Activated CD4-positive, alpha-beta T cell treated with anti-CD3 and anti-CD28 coated beads for 4 hours (primary cell): ENCODE measurements at places on chromosomes 16 and 17.

DNA sequence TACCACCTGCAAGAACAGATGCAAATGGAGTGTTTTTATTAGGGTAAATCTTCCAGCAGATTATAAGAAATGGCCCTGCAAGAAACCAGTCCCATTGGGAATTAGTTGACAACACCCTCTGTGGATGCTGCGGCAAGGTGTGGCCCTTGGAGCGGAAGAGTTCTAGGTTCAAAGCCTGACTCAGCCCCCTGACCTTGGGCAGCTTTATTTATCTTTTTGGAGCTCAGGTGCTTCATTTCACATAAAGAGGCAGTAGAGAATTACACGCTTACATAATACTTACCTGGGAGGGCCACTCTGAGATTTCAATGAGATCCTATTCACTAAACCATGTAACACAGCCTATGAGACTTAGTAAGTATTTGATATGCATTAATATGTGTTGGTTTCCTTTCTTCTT is 318.2 kb upstream of the SOX9 start:
- DNase-seq: no peak

DNA sequence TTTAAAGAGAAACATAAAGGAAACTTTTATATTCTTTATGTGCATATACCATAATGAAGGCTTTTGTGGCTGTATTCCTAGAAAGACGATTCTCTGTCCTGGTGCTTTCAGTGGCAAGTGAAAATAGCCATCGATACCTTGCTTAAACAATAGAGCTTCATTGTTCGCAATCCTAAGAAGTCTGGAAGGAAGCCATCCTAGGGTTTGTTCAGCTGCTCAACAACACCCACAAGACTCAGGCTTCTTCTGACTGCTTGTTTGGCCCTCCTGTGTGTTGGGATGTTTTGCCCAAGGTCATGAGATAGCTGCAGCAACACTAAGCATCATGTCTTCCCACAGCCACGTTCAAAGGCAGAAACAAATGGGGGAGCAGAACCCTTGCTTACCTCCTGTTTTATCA is 36.1 kb upstream of the COX10 start:
- no peak for DNase-seq

DNA sequence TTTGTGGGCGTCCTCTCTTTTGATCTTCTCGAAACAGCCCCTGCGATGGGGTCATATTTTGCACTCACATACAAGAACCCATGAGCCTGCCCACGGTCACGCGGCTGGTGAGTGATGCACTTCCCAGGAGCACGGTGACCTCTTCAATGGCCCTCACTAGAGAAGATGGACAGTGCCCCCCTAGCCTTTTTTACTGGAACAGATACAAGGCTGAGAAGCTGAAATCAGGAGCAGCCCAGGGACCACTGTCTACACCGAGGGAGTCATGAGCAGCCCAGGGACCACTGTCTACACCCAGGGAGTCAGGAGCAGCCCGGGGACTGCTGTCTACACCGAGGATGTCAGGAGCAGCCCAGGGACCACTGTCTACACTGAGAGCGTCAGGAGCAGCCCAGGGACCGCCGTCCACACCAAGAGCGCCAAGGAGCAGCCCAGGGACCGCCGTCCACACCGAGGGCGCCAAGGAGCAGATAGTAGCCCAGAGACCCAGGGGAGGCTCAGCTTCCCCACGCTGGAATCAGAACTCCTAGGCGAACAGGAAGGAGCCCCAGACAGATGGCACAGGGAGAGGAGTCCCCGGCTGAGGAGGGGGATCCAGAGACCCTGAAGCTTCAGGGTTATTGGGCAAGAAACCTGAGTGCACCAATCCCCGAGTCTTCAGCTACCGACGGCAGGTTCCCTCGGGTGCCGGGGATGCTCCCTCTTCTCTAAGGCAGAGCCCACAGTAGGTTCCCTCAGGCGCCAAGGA is 23.7 kb downstream of the ACSF3 start:
- DNase-seq: no peak

DNA sequence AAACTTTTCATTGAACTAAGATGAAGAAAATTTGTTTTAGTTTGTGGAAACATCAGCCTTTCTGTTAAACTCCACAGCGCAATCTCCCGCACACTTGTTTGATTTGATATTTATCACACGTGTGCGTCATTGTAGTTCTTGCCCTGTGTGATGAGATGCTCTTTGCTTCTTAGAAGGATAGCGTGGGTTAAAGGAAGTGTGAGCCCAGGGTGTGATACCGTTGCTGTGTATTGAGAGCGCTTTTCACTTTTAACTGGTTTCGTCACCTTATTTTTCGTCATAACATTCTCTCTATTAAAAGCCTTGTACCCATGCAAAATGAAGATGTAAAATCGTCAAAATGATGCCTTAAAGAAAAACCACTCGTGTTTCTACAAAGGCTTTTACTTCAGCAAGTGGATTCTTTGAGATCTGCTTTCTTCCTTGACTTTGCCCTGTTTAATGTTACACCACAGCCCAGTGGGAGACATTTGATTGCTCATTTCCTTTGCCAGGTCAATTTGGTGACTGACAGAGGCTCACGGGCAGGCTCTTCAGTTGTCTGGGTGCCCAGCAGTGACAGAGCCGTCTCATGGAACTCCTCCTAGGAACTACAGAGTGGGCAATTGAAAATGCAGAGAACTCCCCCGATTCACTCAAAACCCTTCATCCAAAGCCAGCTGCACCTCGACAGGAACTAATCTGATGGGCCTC is 61.1 kb downstream of the RPA1 start:
- DNase-seq: no peak

DNA sequence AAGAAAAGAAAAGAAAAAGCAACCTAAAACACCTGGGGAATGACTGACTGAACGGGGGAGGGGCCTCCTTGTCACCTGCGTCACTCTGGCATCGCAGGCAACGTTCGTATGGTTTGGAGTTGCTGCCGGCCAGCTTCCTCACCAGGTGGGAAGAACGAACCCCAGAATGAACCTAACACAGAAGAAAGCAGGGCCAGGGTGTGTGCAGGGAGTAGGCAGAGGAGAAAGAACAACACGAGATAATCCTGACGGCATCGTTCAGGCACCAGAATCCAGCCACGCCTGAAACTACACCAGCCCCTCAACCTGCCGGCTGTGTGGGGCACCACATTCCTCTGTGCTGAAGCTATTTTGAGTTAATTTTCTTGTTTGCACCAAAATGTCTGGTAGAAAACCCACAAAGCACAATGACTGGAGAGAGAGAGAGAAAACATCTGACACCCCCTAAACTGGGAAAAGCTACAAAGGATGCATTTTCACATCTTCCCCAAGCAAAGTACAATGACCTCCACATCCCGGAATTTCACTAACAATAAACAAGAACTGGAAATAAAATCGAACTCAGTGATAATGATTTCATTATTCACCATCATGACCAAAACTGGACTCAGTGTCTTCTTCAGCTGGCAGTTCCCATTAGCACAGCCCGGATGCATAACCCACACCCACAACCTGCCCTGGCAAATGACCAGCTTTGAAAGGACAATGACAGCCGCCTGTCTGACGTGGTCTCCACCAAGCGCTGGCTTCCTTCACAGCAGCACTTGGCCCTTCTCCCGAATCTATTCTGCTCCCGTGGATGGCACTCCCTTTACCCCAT is 23.6 kb downstream of the RAB40B start:
- DNase-seq: no peak

GRCh38 chr17:44536090-44536953 is 21.0 kb upstream of the FZD2 start:
- DNase-seq: no peak

- no peak for DNase-seq
Observed at GRCh38 chr16:16850274-16850673, 471.3 kb downstream of the NPIPA7 start.

DNA sequence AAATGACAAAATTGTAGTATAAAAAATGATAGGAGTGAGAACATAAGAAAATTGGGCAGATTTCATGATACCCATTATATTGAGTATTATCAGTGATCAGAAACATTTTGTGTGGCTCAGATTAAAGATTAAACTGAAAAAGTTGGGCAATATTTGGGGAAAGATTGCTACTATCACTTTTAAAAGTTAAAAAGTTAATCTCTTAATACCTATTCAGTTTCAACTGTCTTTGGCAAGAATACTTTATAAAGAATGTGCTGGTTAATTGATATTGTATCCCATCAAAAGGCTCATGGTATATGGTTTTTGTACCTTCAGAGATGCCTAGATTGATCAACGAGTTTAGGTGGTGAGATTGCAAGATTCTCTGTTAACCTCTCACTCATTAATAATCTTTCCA is 55.8 kb downstream of the BPTF start:
- DNase-seq: no peak

- DNase-seq: no peak
Observed at GRCh38 chr17:50219939-50220465, 18.6 kb upstream of the COL1A1 start.

DNA sequence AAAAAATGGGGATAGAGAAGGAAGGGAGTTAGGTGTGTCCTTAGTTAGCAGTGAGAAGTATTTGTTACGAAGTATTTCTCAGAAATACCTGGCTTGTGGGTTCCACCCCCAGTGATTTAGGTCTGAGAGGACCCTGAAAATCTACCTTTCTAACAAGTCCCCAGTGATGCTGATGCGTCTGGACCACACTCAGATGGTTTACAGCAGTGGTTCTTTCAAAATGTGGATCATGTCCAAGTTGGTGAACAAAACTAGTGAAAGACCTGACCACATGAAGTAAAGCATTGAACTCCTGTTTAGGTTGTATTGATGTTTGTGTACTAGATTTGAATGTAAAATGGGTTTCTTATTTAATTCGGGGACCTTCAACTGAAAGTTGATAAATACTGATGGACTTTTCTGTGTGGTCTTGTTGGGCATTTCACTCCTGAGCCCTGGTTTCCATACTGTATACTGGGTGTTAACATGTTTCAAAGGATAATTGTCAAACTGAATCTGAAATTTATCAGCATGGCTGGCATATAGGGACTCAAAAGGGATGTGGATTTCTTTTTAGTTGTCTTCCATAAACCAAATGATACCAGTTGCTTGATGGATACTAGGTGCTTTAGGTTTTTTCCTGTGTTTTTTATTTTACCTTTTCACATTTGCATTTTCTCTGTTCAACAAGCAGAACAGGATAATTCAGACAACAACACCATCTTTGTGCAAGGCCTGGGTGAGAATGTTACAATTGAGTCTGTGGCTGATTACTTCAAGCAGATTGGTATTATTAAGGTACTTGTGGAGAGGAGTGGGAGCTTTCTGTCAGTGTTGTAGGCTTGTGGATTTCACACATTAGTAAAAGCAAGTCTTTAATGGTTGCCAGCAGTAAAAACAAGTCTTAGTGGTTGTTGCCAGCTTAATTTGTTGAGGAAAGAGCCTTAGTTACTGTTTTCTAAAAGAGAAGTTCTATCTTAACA is 8.8 kb downstream of the FUS start:
- DNase-seq: no peak

GRCh38 chr16:12557786-12558185 is 245.9 kb downstream of the CPPED1 start:
- no peak for DNase-seq

- no peak for DNase-seq
Observed at GRCh38 chr17:915538-916201, 63.9 kb downstream of the NXN start.

GRCh38 chr16:6558126-6558525 is 774.5 kb upstream of the RBFOX1 start:
- DNase-seq: no peak

DNA sequence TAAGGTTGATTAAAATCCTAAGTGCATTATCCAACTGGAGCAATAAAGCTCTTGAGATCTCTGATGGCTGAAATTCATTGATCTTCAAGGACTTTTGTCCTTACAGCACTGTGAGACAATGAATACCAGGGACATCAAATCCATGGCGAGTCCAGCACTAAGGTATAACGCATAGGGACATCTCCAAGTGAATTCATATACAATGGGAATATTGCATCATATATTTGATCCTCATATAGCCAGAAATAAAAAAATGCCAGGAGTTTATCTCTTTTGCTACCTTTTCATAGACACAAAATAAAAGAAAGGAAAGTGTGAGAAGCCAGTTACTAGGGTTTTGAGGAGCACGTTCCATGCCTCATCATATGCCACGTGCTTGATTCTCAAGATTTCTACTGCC is 112.5 kb upstream of the CDH13 start:
- no peak for DNase-seq

DNA sequence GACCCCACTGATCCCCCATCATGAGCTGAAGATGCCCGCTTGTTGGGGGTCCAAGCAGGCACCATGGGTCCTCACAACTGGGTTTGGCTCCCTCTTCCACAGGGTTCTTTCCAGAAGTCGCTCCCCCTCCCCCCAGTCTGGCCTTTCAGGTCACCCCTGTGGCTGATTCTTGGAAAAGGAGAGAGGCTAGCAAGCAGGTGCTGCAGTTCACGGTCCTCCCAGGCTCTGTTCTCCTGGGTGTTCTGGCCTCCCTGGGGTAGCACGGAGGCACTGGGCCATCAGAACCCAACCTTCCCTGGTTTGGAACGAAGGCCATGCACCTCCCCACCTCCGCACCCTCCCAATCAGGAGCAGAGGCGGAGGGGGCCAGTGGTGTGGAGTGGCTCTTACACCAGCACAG is 18.9 kb downstream of the CACNA1G start:
- DNase-seq: no peak

GRCh38 chr16:17311333-17312093 is 159.2 kb downstream of the XYLT1 start:
- DNase-seq: no peak

DNA sequence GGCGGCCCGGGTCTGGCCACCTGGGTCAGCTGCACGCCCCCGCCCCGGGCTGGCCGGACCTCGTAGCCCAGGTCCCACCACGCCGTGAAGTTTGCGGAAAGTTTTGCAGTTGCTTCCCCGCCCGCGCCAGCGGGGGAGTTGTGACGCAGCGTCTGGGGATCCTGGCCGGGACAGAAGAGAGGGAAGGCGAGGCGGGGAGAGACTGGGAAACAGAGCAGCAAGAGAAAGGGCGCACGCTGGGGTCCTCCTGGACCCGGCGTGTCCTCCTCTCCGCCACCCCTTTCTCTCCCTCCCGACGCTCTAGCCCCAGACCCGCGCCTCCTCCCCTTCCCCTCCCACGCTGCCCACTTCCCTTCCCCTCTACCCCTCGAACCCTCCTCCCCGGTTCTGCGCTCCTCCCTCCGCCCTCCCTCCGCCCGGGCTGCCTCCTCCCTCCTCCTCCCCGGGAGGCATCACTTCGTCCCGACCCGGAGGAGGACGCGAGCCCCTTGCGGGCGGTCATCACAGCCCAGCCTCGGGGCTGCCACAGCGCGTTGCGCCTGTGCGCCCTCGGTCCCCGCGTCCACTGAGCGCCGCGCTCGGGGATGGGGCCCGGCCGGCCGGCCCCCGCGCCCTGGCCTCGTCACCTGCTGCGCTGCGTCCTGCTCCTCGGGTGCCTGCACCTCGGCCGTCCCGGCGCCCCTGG is at the start of gene MRC2:
Gene MRC2 (plus strand): TSS at position 452 of the 685 bp plus-strand sequence. CDS start 133 bp downstream, at position 585.
- DNase-seq: peak; percentile 65
